ENCODE measurements at places on chromosomes 3 and 15.
A peak's percentile ranks its signal among the peaks of the same experiment; 100 is the strongest.

DNA sequence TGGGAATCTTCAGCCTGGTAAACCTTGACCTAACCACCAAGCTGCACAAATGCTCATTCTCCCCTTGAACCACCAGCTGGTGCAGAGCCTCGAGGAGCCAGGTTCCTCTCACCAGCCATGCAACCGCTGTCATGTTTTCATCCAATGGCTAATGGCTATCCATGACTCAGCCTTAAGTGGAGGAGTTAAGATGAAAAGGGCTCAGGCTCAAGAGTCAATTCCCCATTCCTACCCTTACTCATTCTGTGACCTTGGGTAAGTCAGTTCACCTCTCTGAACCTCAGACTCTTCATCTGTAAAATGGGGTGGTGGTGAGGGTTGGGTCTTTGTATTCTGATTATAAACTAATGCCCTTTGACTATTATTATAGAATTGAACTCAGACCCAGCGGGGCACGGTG is 515.6 kb downstream of the SHQ1 start:
- H3K4me3 ChIP-seq: no peak overlapping the region
- no peaks in the 10 kb centered on the region for H3K36me3 ChIP-seq
- H3K27me3 ChIP-seq: peaks cover 22% of the 10 kb centered on the region
- no peak for DNase-seq
- peaks cover 17% of the 10 kb centered on the region for H3K4me1 ChIP-seq

GRCh38 chr3:109278546-109278945 is 37.8 kb downstream of the DPPA2 start:
- no peak overlapping the region for H3K4me3 ChIP-seq
- H3K4me1 ChIP-seq: peaks cover 20% of the 10 kb centered on the region
- DNase-seq: no peak
- no peak overlapping the region for H3K27ac ChIP-seq

DNA sequence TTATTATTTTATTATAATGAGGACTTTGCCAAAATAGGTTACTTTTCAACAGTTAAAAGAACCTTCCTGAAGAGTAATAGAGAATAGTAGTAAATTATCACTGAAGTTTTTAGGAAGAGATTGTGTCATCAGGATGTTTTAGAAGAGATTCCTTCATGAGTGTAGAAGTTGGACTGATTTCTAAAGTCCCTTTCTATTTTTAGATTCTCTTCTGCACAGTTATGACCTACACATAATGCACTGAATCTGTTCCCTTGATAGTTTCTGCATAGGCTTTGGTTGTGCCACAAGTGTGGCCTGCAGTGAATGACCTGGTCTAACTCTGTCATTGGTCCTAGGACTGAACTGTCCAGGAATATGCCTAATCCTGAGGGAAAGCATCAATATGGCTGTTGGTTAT is 23.9 kb downstream of the SLC35A5 start:
- DNase-seq: no peak
- no peak overlapping the region for H3K27ac ChIP-seq
- H3K36me3 ChIP-seq: peaks cover 20% of the 10 kb centered on the region
- no peaks in the 10 kb centered on the region for H3K4me1 ChIP-seq
- no peaks in the 10 kb centered on the region for H3K27me3 ChIP-seq
- H3K4me3 ChIP-seq: no peak overlapping the region

DNA sequence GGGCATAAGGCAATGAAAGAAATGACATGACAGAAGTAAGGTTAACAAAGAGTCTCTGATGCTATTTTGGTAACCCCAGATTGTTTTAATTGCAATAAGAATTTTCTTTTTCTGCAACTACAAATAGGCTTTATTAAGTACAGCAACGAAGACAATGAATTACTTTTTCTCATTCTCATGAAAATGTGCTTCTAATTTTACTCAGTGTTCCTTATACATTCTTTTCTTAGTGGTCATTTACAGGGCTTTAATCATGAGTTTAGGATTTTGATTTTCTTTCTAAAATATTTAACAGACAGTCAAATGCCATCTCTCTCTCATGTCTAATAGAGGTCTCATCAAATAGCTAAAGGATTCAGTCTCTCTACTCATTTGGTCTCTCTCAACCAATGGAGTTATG is 452.1 kb downstream of the RAP2B start:
- H3K27ac ChIP-seq: no peak overlapping the region
- no peak overlapping the region for H3K4me3 ChIP-seq
- no peaks in the 10 kb centered on the region for H3K27me3 ChIP-seq
- H3K36me3 ChIP-seq: no peaks in the 10 kb centered on the region
- H3K4me1 ChIP-seq: peaks cover 15% of the 10 kb centered on the region

- DNase-seq: no peak
- H3K27ac ChIP-seq: peak overlapping the region; percentile 28
- H3K27me3 ChIP-seq: no peaks in the 10 kb centered on the region
- H3K4me1 ChIP-seq: peaks cover 52% of the 10 kb centered on the region
- no peak overlapping the region for H3K4me3 ChIP-seq
Measured at GRCh38 chr15:71626596-71627088, 183.7 kb upstream of the NR2E3 start.

GRCh38 chr3:181860235-181860634 is 148.5 kb downstream of the SOX2 start:
- H3K27me3 ChIP-seq: no peaks in the 10 kb centered on the region
- H3K36me3 ChIP-seq: no peaks in the 10 kb centered on the region
- no peaks in the 10 kb centered on the region for H3K4me1 ChIP-seq
- no peak for DNase-seq

- no peaks in the 10 kb centered on the region for H3K27me3 ChIP-seq
- no peaks in the 10 kb centered on the region for H3K4me1 ChIP-seq
- DNase-seq: no peak
- no peak overlapping the region for H3K27ac ChIP-seq
Measured at GRCh38 chr15:90519688-90520087, 10.0 kb upstream of the CRTC3 start.

- H3K4me3 ChIP-seq: no peak overlapping the region
- no peaks in the 10 kb centered on the region for H3K27me3 ChIP-seq
- H3K4me1 ChIP-seq: peaks cover 14% of the 10 kb centered on the region
- H3K36me3 ChIP-seq: no peaks in the 10 kb centered on the region
- DNase-seq: no peak
Measured at GRCh38 chr15:57143511-57144078, 225.2 kb downstream of the TCF12 start.

DNA sequence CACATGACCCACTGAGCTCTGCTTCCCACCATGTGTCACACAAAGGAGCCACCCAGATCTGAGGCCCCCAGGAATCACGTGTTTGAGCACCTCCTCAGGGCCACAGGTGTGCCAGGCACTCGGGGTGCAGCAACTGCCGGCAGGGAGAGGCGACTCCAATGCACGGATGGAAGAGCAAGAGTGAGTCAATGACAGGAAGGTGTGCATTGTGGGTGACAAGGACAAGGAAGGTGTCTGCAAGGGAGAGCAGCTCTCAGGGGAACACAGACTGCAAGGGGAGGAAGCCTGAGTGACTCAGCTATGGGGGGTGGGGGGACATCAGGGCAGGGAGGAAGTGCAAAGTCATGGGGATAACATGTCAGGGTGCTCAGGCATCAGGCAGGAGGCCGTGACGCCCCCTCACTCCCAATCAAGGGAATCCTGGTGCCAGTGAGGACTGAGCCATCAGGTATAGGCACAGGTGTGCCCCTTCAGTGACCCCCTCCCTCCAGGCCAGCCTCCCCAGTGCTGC is 67.4 kb downstream of the NUP210 start:
- peaks cover 9% of the 10 kb centered on the region for H3K36me3 ChIP-seq
- H3K4me3 ChIP-seq: no peak overlapping the region
- no peaks in the 10 kb centered on the region for H3K27me3 ChIP-seq
- H3K4me1 ChIP-seq: peaks cover 4% of the 10 kb centered on the region
- H3K27ac ChIP-seq: no peak overlapping the region

- peaks cover 15% of the 10 kb centered on the region for H3K4me1 ChIP-seq
- H3K4me3 ChIP-seq: no peak overlapping the region
- peaks cover 9% of the 10 kb centered on the region for H3K36me3 ChIP-seq
- DNase-seq: no peak
Measured at GRCh38 chr3:14458434-14459275, 56.2 kb downstream of the SLC6A6 start.

- H3K4me1 ChIP-seq: peaks cover 7% of the 10 kb centered on the region
- no peak overlapping the region for H3K27ac ChIP-seq
- no peaks in the 10 kb centered on the region for H3K36me3 ChIP-seq
Measured at GRCh38 chr15:82931221-82931620, 21.3 kb downstream of the HOMER2 start.

DNA sequence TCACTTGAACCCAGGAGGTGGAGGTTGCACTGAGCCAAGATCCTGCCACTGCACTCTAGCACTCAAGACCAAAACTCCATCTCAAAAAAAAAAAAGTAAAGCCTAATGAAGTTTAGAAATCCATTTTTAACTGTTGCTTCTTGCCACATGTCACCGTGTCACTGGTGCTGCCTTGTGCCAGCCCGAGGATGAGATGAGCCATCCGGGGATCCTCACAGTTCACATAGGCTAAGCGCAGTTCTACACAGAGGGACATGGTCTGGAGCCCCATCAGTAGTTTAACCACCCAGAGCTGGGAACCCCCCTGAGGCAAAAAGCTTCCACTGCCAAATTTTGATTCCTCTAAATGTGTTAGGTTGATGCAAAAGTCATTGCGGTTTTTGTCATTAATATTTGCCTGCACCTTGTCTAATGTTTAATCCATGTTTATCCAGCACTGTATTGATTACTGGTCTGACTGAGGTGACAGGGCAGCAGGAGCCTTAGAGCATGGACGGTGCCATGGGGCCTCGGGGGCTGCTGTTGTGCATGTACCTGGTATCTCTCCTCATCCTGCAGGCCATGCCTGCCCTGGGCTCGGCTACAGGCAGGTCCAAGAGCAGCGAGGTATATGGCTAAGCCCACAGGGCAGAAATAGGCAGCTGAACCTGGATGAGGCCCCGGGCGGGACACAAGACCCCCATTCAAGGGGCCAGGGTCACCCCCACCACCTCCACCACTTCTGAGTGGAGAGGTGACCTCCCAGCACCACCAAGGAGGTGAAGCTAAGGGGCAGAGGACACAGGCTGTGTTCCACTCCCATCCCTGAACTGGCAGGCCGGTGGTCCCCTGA is at the start of gene ITIH1:
ITIH1 (plus strand) TSS at position 473 of the 832 bp plus-strand sequence; CDS start at position 490, 17 bp downstream.
- H3K27me3 ChIP-seq: peaks cover 24% of the 10 kb centered on the region
- no peak within 1 kb of the TSS for H3K27ac ChIP-seq
- DNase-seq: no peak
- H3K36me3 ChIP-seq: no peaks in the 10 kb centered on the region
- no peak within 1 kb of the TSS for H3K4me3 ChIP-seq
- H3K4me1 ChIP-seq: no peaks in the 10 kb centered on the region

DNA sequence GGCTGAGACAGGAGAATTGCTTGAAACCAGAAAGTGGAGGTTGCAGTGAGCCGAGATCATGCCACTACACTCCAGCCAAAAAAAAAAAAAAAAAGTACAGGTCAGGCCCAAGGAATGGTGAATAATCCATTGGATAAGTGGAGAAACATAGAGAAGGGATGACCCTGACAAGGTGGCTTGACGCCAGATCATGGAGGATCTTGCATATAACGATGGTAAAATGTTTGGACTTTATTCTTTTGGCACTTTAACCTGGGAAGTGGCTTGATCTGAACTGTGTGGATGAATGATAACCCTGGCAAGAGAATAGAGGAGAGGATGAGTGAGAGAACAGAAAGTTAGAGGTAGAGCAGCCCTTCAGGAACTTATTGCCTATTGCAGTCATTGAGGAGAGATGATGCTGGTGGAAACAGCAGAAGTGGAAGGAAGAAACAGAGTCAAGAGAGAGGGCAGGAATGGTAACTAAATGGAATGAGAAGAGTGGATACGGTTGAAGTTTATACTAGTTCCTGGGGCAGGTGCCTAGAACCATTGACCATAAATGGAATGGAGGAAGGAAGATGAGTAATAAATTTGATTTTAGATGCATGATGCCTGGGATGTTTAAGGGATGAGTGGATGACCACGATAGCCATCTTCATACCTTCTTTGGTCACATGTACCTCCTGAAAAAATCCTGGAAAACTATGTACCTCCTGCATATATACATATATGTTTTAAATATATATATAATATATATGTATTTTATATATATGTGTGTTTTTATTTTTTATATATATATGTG is 57.8 kb downstream of the BLM start:
- H3K4me3 ChIP-seq: no peak overlapping the region
- no peak for DNase-seq
- H3K4me1 ChIP-seq: peaks cover 8% of the 10 kb centered on the region
- H3K36me3 ChIP-seq: peaks cover 14% of the 10 kb centered on the region
- H3K27ac ChIP-seq: no peak overlapping the region

DNA sequence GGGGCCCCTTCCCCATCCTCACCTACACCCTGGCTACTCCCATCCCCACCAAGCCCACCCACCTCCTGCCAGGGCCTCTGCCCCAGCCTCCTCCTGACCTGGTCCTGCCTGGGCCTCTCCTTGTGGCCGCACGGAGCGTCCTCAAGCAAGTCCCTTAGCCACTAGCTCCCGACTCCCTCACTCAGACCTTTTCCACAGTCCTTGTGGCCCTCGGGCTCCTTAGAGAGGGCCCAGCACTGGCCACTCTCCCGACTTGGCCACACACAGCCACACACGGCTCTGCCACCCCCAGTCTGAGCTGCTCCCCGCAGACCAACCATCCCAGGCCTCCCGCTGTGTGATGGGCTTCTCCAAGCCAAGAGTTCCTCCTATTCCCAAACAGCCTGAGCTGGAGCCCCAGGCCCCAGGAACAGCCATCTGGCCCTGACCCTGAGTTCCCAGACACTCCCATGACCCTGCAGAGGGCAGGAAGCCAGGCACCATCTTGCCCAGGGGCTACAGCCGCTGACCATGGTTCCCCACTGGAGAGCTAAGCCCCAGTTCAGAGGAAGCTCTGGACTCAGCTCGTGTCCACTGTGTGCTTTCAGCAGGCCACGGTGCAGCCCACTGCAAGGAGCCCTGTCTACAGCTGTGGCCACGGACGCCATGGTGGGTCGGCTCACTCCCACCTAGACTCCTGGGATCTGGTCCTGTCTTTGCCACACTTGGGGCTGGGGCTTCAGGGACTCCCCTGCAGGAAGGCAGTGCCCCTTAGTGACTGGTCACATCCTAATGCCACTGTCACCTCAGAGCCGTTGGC is 7.0 kb upstream of the RAB43 start:
- no peak overlapping the region for H3K27ac ChIP-seq
- H3K4me3 ChIP-seq: no peak overlapping the region
- H3K4me1 ChIP-seq: no peaks in the 10 kb centered on the region
- peaks cover 30% of the 10 kb centered on the region for H3K36me3 ChIP-seq
- no peak for DNase-seq
- no peaks in the 10 kb centered on the region for H3K27me3 ChIP-seq

DNA sequence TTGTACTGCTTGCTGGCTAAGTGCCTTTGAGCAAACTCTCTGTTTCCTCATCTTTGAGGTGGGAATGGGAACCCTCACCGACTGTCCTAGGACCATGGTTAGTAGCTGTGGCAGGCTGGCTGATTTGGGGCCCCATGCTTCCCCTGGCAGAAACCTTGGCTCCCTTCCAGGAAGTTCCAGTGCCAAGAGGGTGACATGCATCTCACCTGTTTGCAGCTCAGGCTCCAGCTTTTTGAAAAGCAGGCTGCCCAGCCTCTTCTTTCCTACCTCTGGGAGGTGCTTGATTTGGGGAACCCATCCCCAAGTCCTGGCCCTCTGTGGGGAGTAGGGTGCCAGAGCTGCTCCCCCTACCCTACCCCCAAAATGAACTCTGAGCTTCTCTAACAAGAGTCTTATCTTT is 50.8 kb downstream of the RAB11A start:
- H3K27ac ChIP-seq: no peak overlapping the region
- no peak for DNase-seq
- H3K36me3 ChIP-seq: no peaks in the 10 kb centered on the region
- H3K4me3 ChIP-seq: no peak overlapping the region
- H3K27me3 ChIP-seq: no peaks in the 10 kb centered on the region

GRCh38 chr3:184549796-184550577 is 11.6 kb upstream of the EPHB3 start:
- H3K4me1 ChIP-seq: no peaks in the 10 kb centered on the region
- H3K36me3 ChIP-seq: no peaks in the 10 kb centered on the region
- no peak overlapping the region for H3K27ac ChIP-seq
- peaks cover 18% of the 10 kb centered on the region for H3K27me3 ChIP-seq
- no peak for DNase-seq

All from mesothelial cell of epicardium (in vitro differentiated cells).